Vagina (tissue), 2 donors: ENCODE measurements at places on chromosomes 1 and 21.

- no peak for DNase-seq
Observed at GRCh38 chr1:85295654-85296053, 19.2 kb upstream of the BCL10 start.

GRCh38 chr21:37462087-37462861 is 95.7 kb downstream of the DYRK1A start:
- DNase-seq, result no peak

- DNase-seq, result no peak
Observed at GRCh38 chr1:35499231-35499630, 58.0 kb downstream of the KIAA0319L start.

DNA sequence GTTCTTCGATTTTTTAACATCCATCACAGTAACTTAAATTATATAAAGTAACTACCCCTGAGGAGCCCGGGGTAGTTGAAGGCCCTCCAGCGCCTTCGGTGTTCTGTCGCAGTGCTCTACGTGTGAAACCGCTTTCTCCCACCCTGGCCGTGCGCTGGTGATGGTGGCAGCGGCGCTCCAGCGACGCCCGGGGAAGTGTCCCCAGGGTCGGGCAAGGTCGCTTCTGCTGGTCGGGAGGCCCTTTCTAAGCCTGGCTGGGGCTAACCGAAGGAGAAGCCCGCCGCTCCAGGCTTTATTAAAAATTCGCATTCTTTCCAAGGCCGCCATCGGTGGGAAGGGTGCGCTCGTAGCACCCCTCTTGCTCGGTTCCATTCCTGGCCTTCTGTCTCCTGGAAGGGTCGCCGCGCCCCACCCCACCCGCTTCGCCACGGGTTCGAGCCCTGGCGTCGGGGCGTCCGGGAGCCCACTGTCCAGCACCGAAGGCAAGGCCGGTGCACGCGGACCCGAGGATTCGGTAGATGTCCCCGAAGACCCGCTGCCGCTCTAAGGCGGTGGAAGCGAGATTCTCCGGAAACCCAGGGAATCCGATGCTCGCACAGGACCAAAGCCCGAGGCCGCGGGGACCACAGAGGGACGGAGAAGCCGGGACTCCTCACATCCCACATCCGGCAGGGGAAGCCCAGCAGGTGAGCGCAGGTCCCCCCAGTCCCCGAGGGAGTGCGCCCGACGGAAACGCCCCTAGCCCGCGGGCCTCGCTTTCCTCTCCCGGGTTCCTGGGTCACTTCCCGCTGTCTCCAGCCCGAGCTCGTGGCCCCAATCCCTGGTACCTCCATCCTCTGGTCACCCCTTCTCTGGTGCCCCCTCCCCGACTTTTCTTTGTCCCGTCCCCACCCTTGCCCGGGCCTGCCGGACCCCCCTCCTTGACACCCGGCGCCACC is 685 bp upstream of the RIPPLY3 start:
- no peak for DNase-seq

DNA sequence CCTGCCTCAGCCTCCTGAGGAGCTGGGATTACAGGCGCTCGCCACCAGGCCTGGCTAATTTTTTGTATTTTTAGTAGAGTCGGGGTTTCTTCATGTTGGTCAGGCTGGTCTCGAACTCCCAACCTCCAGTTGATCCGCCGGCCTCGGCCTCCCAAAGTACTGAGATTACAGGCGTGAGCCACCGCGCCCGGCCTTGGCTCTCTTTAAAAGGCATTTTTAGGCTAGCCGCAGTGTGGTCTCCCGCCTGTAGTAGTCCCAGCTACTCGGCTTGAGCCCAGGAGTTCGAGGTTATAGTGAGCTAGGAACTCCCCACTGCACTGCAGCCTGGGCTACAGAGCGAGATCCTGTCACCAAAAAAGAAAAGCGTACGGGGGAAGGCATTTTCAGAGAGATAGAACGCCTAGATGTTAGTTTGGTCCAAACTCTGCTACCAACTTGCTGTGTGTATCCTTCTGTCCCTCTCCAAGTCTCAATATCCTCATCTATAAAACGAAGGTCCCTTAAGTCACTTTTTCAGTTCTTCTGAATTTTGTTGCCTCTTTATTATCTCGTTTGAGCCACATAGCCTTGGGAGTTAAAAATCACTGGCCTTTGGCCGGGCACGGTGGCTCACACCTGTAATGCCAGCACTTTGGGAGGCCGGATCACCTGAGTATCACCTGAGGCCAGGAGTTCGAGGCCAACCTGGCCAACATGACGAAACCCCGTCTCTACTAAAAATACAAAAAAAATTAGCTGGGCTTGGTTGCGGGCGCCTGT is 734 bp downstream of the MED18 start:
- no peak for DNase-seq

- no peak for DNase-seq
Observed at GRCh38 chr1:205965036-205965884, 22.0 kb upstream of the SLC26A9 start.

- no peak for DNase-seq
Observed at GRCh38 chr1:68107771-68108170, 57.3 kb upstream of the DIRAS3 start.

DNA sequence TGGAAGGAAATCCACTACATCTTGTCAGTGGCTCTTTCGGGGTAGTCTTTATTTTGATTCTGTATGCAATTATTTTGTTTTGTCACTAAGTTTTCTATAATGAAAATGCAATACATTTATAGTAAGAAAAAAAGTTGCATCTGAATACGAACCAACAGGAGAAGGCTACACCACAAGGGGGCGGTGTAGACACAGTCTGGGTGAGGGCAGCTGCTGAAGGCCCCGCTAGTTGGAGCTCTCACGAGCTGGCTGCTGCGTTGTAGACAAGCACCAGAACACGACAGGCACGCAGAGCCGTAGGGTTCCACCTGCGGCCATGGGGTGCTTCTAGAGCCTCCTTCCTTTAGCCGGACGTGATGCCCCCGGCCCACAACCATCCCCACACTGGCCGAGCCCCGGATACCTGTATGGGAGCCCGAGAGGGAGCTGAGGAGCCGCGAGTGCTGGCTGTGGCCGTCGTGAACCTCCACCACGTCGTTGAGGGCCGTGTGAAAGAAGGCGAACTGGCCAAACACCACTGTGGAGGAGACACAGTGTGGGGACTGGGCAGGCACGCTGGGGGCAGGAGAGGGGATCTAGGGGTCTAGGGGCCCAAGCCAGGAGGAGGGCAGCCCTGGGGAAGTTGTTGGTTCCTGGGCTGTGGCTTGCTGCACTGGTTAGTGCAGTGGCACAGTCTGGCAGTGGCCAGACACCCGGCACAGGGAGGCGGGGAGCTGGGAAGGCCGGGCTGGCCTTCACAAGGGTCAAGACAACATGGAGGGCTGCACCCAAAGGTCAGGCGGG is 160.8 kb downstream of the ZSCAN20 start:
- DNase-seq, result peak; percentile 85

DNA sequence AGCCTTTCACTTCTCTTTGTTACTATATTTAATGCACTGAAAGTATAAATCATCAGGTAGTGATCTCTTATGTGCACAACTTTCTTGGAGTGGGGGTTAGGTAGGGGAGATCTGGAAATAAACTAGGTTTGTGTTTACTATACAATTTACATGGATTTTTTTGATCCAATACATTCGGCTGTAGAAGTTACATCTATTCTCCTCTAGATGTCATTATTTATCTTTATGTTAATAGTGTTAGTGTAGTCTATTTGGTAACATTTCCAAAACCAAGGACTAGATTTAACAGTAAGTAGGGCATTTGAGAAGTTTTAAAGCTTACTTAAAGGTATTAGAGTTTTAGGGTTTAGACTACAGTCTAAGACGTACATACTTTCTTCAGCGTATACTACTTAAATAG is 5.4 kb downstream of the VPS45 start:
- DNase-seq, result no peak

DNA sequence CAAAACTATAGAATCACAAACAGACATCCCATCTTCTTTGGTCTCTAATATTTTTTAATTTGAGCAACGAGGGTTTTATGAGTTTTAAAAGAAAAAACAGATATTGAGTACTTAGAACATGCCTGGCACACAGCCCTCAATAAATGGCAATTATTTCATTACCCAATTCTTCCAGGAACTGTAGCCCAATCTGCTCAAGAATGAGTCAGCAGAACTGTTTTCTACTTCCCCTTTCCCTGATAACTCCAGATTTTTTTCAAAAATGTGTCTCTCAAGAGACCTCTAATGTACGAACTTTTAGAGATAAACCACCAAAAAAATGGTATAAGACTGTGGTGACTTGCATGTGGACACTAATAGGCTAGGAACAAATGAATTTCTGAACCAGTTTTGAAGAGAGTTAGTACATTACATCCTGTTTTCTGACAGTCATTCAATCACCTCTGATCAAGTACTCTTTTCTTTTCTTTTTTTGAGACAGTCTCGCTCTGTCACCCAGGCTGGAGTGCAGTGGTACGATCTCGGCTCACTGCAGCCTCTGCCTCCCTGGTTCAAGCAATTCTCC is 11.5 kb downstream of the ABL2 start:
- DNase-seq, result no peak

GRCh38 chr1:216215169-216215568 is 208.1 kb downstream of the USH2A start:
- no peak for DNase-seq

DNA sequence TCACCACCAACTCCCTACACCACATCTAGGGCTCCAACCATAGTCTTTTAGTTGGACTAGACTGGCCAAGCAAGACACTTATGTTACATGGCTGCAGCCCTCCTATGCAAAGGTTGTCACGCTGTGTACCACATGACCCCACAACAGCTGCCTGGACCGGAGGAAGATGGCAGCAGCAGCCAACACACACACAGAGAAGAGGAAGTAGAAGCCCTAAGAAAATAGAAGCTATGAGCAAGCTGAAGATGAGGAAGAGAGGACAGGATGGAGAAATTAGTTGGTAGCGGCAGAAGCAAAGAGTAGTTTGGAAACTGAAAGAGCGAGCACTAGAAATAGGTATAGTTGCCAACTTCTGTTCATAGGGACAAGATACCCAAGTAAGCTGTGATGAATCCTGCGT is 60.8 kb upstream of the RALGPS2 start:
- DNase-seq, result no peak

- DNase-seq, result no peak
Observed at GRCh38 chr1:67352211-67352610, 44.5 kb downstream of the IL12RB2 start.

DNA sequence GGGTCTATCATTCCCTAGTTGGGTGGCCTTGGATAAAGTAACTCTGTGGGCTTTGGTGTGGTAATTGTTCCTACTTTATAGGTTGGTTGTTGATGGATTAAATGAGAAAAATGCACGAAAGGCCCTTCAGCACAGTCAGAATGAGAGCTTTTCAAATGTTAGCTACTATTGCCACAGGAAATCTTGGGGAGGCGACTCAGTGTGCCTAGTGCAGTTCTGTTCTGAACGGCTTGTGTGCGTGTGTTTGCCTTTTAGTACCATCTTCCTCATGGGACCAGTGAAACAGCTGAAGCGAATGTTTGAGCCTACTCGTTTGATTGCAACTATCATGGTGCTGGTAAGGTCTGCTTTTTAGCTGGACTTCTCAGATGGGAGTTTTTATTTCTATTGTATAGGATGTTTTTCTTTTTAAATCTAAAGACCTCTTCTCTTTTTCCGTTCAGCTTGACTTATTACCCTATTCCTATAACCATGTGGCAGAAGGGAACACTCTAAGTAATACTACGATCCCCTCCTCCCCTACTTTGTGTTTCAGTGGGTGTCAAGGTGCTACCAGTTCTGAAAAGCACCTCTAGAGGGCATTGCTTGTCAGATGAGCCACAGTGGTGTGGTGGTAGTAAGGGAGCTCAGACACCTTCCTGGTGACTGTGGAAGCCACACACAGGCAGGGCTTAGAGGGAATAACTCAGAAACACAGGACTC is 9.2 kb downstream of the SFT2D2 start:
- DNase-seq, result no peak

- DNase-seq, result peak; percentile 72
Observed at GRCh38 chr1:40769815-40770214, 13.8 kb upstream of the KCNQ4 start.

GRCh38 chr1:113515498-113515897 is 125.2 kb downstream of the MAGI3 start:
- DNase-seq, result no peak

GRCh38 chr1:44631647-44632539 is 42.4 kb downstream of the TMEM53 start:
- no peak for DNase-seq

DNA sequence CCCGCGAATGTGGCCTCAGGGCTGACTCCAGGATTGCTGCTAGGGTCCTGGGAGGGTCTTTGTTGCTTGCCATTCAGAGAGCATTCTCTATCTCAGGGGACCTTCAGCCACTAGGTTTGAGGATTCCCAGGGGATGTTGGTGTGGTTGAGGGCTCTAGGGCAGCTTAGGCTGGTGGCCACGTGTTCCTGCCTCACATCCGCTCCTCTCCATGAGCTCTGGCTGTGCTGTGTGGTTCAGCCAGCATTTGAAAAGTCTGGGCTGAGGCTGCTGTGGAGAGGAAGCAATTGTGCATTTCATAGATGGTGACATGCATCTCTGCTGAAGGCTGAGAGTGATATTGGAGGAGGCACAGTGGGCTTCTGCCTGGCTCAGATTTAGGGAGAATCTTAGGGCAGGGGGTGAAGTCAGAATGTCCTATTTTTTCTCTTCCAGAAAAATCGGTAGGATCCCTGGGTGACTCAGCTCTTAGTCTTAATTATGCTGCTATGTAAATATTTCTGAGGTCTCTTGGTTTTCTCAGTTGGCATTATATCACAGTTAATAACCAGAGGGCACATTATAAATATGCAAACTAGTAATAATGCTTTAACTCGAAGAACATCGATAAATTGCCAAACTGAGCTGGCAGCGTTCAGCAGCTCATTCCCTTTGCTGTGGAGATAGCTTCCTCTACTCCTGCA is 182.3 kb downstream of the CAMTA1 start:
- DNase-seq, result no peak

GRCh38 chr21:15005391-15005790 is 59.4 kb downstream of the NRIP1 start:
- DNase-seq, result no peak

DNA sequence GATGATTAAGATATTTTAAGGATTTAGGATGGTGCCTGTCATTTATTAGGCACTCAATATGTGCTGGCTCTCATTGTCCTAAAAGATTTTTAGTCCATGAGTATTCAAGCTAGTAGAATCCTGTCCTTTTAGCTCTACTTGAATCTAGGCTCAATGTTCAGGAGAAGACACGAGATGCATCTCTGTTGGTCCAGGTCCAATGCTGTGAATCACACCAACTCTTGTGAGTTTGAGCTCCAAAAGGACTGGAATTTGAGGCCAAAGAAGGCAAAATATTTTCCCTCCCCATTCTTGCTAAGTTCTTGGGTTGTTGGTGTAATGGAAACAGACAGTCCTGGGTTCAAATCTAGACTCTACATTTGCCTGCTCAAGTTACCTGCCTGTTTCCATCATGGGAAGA is 1.4 kb upstream of the PODN start:
- no peak for DNase-seq

DNA sequence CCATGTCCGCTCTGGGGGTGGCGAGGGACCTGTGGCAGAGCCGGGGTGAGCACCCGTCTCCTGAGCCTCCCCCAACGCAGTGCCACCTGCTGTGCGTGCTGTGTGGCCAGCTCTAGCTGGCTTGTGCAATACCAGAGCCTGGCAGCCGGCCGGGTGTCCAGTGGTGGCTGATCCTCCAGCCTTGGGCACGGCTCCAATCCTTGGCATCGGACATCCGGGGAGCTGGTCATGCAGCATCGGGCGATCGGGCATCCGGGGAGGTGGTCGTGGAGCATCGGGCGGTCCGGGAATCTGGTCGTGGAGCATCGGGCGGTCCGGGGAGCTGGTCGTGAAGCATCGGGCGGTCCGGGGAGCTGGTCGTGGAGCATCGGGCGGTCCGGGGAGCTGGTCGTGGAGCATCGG is 8.1 kb downstream of the SLX9 start:
- no peak for DNase-seq
